ENCODE measurements at places on chromosomes 1 and 21. TPM values are rescaled to one million over a fixed set of nuclear protein-coding genes. Genes with fewer than 3 reads are reported as not detected.

Gene PLCH2
- 59.1 TPM for total RNA-seq

DNA sequence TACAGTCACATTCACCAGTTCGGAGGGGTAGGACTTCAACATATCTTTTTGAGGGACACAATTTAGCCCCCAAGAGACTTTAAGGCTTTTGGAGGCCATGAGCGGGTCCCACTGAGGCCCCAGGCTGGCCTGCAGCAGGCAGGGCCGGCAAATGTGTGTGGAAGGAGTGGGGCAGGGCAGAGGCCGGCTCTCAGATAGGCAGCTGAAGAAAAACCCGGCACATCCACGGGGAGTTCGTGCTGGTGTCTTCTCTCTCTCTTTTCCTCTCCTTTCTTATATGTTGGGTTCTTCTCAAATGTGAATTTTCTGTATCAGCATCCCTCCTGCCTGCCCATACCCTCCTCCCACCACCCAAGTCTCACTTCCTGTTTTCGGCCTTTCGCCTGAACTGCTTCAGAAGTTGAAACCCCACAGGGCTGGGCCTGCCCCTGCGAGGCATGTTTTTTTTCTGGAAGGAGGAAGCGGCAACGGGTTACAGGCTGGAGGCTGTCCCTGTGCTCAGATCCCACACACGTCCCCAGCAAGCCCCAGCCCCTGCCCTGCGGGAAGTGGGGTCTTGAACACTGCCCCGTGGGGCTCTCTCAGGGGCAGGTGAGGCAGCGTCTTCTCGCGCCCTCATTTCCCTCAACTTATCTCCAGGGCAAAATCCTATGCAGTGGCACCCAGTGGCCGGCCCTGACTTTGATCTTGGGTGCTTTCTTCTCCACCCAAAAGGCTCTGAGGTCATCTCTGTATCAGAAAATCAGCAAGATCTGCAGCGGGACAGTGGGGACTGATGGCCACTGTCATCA, 9.7 kb upstream of the UMODL1 start:
- H3K27me3 ChIP-seq, result no peaks in the 10 kb centered on the region
- peaks cover under 1% of the 10 kb centered on the region for H3K36me3 ChIP-seq
- H3K4me1 ChIP-seq, result peaks cover 5% of the 10 kb centered on the region
- peak overlapping the region; percentile 75 for H3K27ac ChIP-seq
- peak overlapping the region; percentile 49 for H3K4me3 ChIP-seq
- peak; percentile 6 for DNase-seq

GRCh38 chr1:43580039-43580438, 49.4 kb downstream of the PTPRF start:
- no peaks in the 10 kb centered on the region for H3K36me3 ChIP-seq

GRCh38 chr1:41762251-41762650, 156.5 kb downstream of the HIVEP3 start:
- no peaks in the 10 kb centered on the region for H3K4me1 ChIP-seq
- no peak for DNase-seq

GRCh38 chr1:100382657-100383056, 30.4 kb downstream of the CDC14A start:
- peaks cover 35% of the 10 kb centered on the region for H3K4me1 ChIP-seq
- H3K27ac ChIP-seq, result no peak overlapping the region
- DNase-seq, result no peak
- no peaks in the 10 kb centered on the region for H3K27me3 ChIP-seq
- no peaks in the 10 kb centered on the region for H3K36me3 ChIP-seq

GRCh38 chr1:31860581-31860980, 44.8 kb upstream of the SPOCD1 start:
- H3K4me1 ChIP-seq, result peaks cover 6% of the 10 kb centered on the region
- H3K27me3 ChIP-seq, result no peaks in the 10 kb centered on the region
- no peak overlapping the region for H3K27ac ChIP-seq
- DNase-seq, result no peak
- H3K36me3 ChIP-seq, result no peaks in the 10 kb centered on the region

Gene MYOG
- total RNA-seq, result not detected

GRCh38 chr1:69520326-69520725, 47.4 kb upstream of the LRRC7 start:
- no peak overlapping the region for H3K4me3 ChIP-seq
- DNase-seq, result no peak
- H3K4me1 ChIP-seq, result no peaks in the 10 kb centered on the region
- no peaks in the 10 kb centered on the region for H3K27me3 ChIP-seq
- no peak overlapping the region for H3K27ac ChIP-seq

Gene KRTAP24-1
- total RNA-seq, result not detected

- no peak for DNase-seq
- H3K27me3 ChIP-seq, result no peaks in the 10 kb centered on the region
- H3K36me3 ChIP-seq, result no peaks in the 10 kb centered on the region
- no peak overlapping the region for H3K4me3 ChIP-seq
- H3K4me1 ChIP-seq, result no peaks in the 10 kb centered on the region
Observed at GRCh38 chr1:202848191-202848542, 37.4 kb downstream of the PCAT6 start.

GRCh38 chr1:238764779-238765178, 621.6 kb upstream of the CHRM3 start:
- no peaks in the 10 kb centered on the region for H3K4me1 ChIP-seq
- no peak overlapping the region for H3K4me3 ChIP-seq

DNA sequence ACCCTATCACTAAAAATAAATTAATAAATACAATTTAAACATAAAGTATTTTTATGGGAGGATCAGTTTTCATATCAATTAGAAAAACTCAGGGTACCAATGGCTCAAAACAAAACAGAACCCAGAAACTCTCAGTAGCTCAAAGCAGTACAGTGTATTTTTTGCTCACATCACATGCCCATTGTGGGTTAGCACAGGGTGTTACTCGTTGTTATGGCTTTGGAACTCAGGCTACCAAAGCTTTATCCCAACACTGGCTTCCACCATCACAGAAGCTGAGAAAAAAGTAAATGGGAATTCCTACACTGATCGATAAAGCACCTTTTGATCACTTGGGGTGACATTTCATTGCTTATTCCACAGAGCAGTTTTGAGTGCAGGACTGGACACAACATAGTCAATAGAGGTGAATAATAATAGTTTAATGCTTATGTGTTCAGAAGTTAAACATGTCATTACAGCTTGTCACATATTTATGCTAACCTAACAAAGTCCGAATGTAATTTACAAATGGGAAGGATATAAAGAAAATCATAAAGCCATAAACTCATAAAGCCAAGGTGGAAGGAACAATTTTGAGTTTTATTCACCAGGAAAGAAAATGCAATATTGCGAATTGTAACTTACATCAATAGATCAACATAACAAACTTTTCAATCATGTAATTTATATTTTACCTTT, 484.5 kb upstream of the TMPRSS15 start:
- H3K4me1 ChIP-seq, result no peaks in the 10 kb centered on the region
- H3K27ac ChIP-seq, result no peak overlapping the region
- no peak for DNase-seq
- no peak overlapping the region for H3K4me3 ChIP-seq
- H3K36me3 ChIP-seq, result no peaks in the 10 kb centered on the region

DNA sequence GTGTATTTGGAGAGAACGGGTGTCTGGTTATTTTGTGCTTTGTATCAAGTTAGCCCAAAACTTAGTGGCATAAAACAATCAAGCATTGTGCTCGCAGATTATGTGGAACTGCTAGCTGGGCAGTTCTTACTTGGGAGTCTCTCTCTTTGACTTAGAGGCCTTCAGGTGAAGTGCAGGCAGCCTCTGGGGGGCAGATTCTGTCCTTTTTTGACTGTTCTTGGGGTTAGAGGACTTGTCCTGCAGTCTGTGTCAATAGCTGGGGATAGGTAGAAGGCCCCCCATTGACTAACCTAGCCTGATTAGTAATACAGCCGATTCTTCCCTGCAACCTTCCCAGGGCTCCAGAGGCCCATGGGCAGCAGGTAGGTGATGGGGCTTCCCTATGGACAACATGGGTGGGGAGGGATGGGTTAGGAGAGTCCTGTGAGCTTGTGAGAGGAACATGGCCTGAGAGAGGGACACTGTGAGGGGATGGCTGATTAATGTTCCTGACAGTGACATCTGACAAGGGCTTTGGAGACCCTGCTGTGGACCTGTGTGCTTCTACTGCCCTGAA, 37.2 kb upstream of the ACOT11 start:
- no peak overlapping the region for H3K27ac ChIP-seq
- no peaks in the 10 kb centered on the region for H3K36me3 ChIP-seq
- no peak overlapping the region for H3K4me3 ChIP-seq
- no peak for DNase-seq
- H3K4me1 ChIP-seq, result no peaks in the 10 kb centered on the region

GRCh38 chr1:38084700-38085099, 38.1 kb upstream of the POU3F1 start:
- no peaks in the 10 kb centered on the region for H3K27me3 ChIP-seq
- no peaks in the 10 kb centered on the region for H3K36me3 ChIP-seq

DNA sequence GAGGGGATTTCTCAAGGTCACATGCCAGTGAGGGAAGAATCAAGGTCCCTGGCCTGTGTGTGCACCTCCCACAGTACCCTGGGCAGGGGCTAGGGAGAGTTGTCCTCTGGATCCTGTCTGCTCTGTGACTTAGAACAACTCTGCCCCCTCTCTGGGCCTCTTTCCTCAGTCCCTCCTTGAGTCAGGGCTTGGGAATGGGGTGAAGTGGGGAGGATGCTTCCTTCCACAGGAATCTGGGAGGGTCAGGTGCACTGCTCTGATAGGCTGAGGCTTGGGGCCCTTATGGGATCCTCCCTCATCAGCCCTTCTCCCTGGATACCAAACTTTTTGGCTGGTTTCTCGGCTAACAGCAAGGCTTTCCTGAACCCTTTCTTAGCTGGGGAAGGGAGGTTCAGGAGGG, 2.5 kb downstream of the TRNP1 start:
- no peak for DNase-seq
- no peak overlapping the region for H3K4me3 ChIP-seq
- H3K27ac ChIP-seq, result no peak overlapping the region
- H3K36me3 ChIP-seq, result no peaks in the 10 kb centered on the region

Gene TDRD5
- not detected for total RNA-seq

Gene SPATA46
- not detected for total RNA-seq

GRCh38 chr1:74504125-74504932, 8.1 kb downstream of the LRRC53 start:
- H3K27me3 ChIP-seq, result no peaks in the 10 kb centered on the region
- DNase-seq, result no peak
- no peaks in the 10 kb centered on the region for H3K36me3 ChIP-seq
- H3K27ac ChIP-seq, result no peak overlapping the region
- H3K4me3 ChIP-seq, result no peak overlapping the region

DNA sequence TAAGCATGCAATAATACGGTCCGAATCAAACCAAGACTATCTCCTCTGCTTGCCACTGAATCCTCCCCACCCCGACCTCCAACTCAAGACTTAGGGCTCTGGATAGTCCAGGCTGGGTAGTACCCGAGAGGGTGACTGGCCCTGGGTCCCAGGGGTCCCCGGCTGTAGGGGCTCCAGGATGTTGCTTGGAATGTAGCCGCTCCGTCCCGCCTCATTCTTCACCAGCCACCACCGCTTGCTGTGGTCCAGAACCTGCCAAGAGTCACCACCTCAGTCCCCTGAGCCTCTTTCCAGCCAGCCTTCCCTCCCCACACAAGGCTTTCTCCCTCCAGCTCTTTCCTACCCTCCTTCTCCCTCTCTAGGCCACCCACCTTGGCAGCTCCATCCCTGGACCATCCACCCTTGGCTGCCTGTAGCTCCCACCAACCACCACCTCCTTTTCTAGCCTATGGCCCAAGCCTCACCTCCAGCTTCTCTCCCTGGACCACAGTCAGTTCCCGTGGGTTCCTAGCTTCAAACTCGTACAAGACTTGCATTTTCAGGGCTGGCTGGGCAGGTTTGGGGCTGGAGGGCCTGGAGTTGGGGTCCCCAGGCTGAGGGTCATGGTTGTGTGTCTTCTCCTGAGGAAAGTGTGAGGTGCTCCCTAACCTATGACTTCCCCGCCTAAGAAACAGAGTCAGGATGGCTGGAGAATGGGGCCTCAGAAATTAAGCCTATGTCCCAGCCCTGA, 10.9 kb upstream of the GSTM3 start:
- no peaks in the 10 kb centered on the region for H3K36me3 ChIP-seq
- no peak overlapping the region for H3K27ac ChIP-seq
- peaks cover 29% of the 10 kb centered on the region for H3K27me3 ChIP-seq
- H3K4me3 ChIP-seq, result no peak overlapping the region
- DNase-seq, result no peak

GRCh38 chr1:35288761-35289160, 20.3 kb downstream of the ZMYM4 start:
- peaks cover 8% of the 10 kb centered on the region for H3K36me3 ChIP-seq
- no peak for DNase-seq

Gene ZFP69B
- total RNA-seq, result 4.3 TPM

- no peak overlapping the region for H3K4me3 ChIP-seq
- no peaks in the 10 kb centered on the region for H3K4me1 ChIP-seq
- no peaks in the 10 kb centered on the region for H3K36me3 ChIP-seq
- no peak for DNase-seq
- no peaks in the 10 kb centered on the region for H3K27me3 ChIP-seq
Observed at GRCh38 chr1:245434280-245434679, 279.5 kb downstream of the KIF26B start.

GRCh38 chr1:37940299-37940947, 6.4 kb downstream of the INPP5B start:
- no peak for DNase-seq
- no peaks in the 10 kb centered on the region for H3K36me3 ChIP-seq
- no peaks in the 10 kb centered on the region for H3K27me3 ChIP-seq
- no peaks in the 10 kb centered on the region for H3K4me1 ChIP-seq
- no peak overlapping the region for H3K27ac ChIP-seq

DNA sequence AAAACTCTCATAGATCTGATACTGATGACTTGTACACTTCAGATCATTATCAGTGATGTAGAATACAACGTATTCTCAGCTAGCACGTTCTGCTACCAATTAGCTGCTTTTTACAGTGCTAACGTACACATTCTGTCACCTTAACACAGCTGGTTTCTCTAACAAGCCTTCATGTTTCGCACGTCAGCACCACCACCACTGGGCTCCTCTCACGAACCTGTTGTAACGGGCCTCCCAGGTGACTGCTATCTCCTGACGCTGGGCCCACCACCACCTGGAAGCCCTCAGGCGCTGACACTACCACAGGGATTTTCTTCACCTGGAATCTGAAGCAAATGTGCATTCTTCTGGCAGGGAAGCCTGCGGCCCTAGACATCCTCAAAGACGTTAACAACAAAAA, 19.8 kb downstream of the TOMM20 start:
- H3K4me3 ChIP-seq, result no peak overlapping the region
- no peak overlapping the region for H3K27ac ChIP-seq
- H3K36me3 ChIP-seq, result peaks cover 5% of the 10 kb centered on the region
- H3K4me1 ChIP-seq, result peaks cover 15% of the 10 kb centered on the region
- no peaks in the 10 kb centered on the region for H3K27me3 ChIP-seq

- H3K4me1 ChIP-seq, result no peaks in the 10 kb centered on the region
- no peaks in the 10 kb centered on the region for H3K36me3 ChIP-seq
- no peak overlapping the region for H3K4me3 ChIP-seq
- no peak for DNase-seq
- no peak overlapping the region for H3K27ac ChIP-seq
- no peaks in the 10 kb centered on the region for H3K27me3 ChIP-seq
Observed at GRCh38 chr1:227914801-227915563, 32.8 kb downstream of the WNT9A start.

Gene CFAP74
- not detected for total RNA-seq

- H3K27me3 ChIP-seq, result no peaks in the 10 kb centered on the region
- no peak overlapping the region for H3K27ac ChIP-seq
- H3K4me1 ChIP-seq, result peaks cover 12% of the 10 kb centered on the region
- H3K36me3 ChIP-seq, result no peaks in the 10 kb centered on the region
- DNase-seq, result no peak
Observed at GRCh38 chr21:14670409-14670808, 124.3 kb upstream of the SAMSN1 start.

GRCh38 chr1:26288311-26288941, 8.5 kb downstream of the SH3BGRL3 start:
- peaks cover 2% of the 10 kb centered on the region for H3K36me3 ChIP-seq
- no peaks in the 10 kb centered on the region for H3K27me3 ChIP-seq
- peaks cover 72% of the 10 kb centered on the region for H3K4me1 ChIP-seq
- no peak overlapping the region for H3K4me3 ChIP-seq

Gene S100A7A
- not detected for total RNA-seq

Gene TMCO4
- total RNA-seq, result 24.5 TPM
